ENCODE measurements at places on chromosomes 1 and 21. TPM values are rescaled to one million over a fixed set of nuclear protein-coding genes. Genes with fewer than 3 reads are reported as not detected.

DNA sequence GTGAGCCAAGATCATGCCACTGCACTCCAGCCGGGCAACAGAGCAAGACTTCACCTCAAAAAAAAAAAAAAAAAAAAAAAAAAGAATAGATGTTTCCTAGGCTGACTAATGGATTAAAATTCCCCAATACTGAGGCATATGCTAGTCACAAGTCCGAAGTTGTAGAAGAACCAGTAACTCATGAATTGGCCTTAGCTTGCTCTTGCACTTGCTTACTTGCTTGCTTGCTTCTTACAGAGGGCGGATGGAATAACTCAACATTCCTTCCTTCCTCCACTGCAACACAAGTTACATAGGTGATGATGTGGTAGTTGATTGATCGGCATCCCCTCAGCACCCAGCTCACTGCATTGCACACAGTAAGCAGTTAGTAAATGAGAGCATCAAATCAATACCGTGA lies 2.8 kb upstream of the TARS2 start:
- no peak for DNase-seq

DNA sequence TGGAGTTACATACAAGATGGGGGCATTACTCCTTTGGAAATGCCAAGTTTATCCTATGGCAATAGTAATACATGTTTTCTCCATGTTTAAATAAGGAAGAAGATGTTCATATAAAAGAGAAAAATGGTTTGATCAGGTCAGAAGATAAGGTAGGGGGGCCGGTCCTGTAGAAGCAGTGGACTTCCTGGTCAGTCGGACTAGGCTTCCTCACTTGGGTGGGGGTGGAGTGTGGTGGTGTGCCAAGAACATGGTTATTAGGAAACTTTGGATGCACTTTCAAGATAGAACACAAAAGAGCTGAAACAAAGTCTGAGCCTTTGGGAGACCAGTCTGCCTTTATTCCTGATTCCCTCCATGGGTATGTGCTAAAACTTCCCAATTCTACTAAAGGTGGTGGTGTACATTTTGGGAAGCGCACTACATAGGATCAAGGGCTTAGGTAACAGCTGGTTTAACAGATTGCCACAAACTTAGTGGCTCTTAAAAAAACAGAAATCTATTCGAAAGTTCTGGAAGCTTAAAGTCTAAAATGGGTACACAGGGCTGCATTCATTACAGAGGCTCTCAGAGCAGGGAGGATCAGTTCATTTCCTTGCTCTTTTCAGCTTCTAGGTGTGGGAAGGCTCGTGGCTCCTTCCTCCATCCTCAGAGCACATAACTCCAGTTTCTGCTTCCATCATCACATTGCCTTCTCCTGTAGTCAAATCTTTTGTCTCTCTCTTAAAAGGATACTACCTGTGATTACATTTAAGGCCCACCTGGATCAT lies 64.6 kb downstream of the KDM1A start:
- no peak for DNase-seq

- no peak for DNase-seq
These were observed 55.9 kb downstream of the NEK7 start for GRCh38 chr1:198212675-198213074.

DNA sequence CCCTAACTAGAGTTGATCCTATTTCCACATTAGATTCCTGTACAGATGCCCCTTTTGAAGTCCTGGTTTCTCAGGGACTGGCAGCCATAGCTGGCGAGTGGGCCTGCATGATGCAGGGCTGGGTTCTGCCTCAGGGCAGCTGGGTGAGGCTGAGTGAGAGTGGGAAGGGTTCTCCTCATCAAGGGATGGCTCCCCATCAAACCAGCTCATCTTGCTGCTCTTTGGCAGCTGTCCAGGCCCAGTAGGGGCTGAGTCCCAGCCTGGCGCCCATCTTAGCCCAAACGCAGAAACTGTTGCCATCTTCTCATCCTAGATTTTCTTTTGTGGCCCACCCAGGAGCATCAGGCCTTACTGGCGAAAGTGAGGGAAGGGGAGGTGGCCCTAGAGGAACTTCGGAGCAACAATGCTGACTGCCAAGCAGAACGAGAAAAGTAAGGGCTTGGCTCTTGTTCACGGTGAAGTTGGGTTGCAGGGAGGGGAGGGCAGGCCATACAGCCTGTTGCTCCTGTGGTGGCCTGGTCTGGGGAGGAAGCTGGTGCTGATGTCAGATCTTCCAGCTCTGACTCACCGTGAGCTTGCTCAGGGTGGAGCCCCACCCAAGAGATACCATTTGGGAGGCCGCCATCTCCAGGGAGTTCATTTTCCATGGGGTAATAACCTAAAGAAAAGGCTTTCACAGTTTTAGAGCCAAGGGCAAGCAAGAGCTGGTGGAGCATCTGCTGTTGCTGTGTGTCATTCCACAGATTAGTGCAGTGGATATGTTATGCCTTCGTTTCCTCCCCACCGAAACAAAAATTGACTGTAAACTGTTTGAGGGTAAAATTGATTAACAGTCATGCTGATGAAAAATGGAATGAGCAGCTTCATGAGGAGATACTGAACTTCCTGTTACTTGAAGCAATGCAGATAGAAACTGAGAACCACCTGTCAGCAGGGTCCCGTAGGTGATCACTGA lies 34.7 kb downstream of the TUFT1 start:
- no peak for DNase-seq

DNA sequence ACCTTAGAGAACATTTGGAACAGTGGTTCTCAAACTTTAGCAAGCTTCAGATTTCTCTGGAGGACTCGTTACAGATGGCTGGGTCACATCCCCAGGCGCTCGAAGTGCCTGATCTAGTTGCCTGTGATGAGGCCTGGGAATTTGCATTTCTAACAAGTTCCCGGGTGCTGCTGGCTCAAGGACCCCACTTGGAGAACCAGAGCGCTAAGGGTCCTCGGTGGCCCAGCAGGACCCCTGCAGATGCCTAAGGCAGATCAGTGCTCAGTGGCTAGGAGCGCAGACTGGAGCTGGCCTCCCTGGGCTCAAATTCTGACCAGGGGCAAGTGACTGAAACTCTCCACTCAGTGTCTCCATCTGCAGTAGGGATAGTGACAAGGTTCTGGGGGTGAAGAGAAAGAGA lies 208.2 kb downstream of the DYRK1A start:
- DNase-seq = no peak

GRCh38 chr1:3653286-3653618 lies 936 bp downstream of the TP73 start:
- DNase-seq = no peak

DNA sequence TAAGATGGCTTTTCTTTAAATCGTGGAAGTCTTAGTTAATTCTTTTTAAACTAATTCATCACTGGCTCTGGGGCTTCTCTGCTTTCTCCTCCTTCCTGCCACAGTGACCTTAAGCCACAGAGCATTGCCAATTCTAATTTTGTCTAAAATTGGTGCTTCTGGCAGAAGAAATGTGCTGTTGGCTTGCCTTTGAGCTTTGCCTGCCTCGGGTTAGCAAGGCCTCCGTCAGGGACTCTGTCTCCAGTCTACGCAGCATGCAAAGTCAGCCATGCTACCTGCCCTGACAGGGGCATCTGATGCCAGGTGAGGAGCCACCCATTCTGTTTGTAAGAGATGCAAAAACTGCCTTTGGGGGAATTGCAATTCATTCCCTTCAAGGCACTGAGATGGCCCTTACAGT lies 25.2 kb downstream of the CLDN14 start:
- DNase-seq = no peak

GRCh38 chr1:25731148-25731547 lies 68.8 kb upstream of the SELENON start:
- DNase-seq = no peak

GRCh38 chr1:61659061-61659460 lies 65.9 kb downstream of the TM2D1 start:
- no peak for DNase-seq

DNA sequence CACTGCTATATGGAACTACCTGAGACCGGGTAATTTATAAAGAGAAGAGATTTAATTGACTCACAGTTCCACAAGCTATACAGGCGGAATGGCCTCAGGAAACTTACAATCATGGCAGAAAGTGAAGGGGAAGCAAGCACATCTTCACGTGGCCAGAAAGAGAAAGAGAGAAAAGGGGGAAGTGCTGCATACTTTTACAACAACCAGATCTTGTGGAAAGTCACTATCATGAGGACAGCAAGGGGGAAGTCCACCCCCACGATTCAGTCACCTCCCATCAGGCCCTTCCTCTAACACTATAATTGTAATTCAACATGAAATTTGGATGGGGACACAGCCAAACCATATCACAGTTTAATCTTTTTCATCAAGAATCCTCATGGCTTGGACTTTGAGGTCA lies 339.2 kb upstream of the AJAP1 start:
- DNase-seq = no peak

DNA sequence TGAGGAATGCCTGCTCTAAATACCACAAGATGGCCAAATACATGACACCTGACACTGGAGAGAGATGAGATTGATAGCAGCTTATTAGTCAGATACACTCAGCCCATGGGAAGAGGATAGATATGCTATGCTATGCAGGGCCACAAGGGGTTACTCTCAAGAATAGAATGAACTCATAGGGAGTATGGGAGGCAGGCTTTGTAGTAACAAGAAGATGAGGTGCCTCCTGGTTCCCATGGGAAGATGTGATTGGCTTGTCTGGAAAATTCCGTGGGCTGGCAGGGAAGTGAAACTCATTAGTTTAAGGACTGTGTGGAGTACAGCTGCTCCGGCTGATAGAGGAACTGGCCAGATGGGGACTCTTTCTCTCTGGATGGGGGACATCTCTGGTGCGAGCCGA lies 16.5 kb downstream of the CCDC30 start:
- DNase-seq = no peak

- no peak for DNase-seq
These were observed 132.9 kb downstream of the ZC3H11B start for GRCh38 chr1:219480011-219480410.

- no peak for DNase-seq
These were observed 77.6 kb upstream of the VANGL1 start for GRCh38 chr1:115564201-115564600.

RCC2 gene
- 103 TPM for polyA plus RNA-seq

C4BPA gene
- polyA plus RNA-seq = 0.45 TPM

B3GALT2 gene
- 16.9 TPM for polyA plus RNA-seq

SELP gene
- polyA plus RNA-seq = 3.8 TPM
